ENCODE measurements at places on chromosomes 2 and 18. TPM values are rescaled to one million over a fixed set of nuclear protein-coding genes. Genes with fewer than 3 reads are reported as not detected.

Gene FHOD3
- total RNA-seq, result 3.0 TPM

Gene IL36RN
- not detected for total RNA-seq

Gene LONRF2
- 1.8 TPM for total RNA-seq

Gene CDH20
- total RNA-seq, result 0.09 TPM

Gene ST6GAL2
- 0.09 TPM for total RNA-seq

Gene TBR1
- not detected for total RNA-seq

Gene GRB14
- total RNA-seq, result 6.9 TPM

Gene TMEM200C
- total RNA-seq, result 0.33 TPM

Gene SERPINB11
- total RNA-seq, result not detected

Gene LDLRAD4
- 0.54 TPM for total RNA-seq

Gene ASAP2
- total RNA-seq, result 37.1 TPM

Gene ZNF892
- 4.9 TPM for total RNA-seq

Gene ADAM23
- total RNA-seq, result 7.8 TPM

Gene MPP4
- total RNA-seq, result 4.0 TPM

Gene LDAH
- total RNA-seq, result 7.4 TPM

Gene ANKRD53
- total RNA-seq, result 6.5 TPM

Gene HEATR5B
- 20.6 TPM for total RNA-seq

Gene NT5DC4
- total RNA-seq, result not detected

Gene CYP27A1
- 10.5 TPM for total RNA-seq

Gene LIPG
- 3.2 TPM for total RNA-seq

Gene TTC31
- 10.4 TPM for total RNA-seq

Gene ABCG5
- total RNA-seq, result not detected

Gene RIT2
- not detected for total RNA-seq

Gene RAD51AP2
- not detected for total RNA-seq

Gene COLEC12
- total RNA-seq, result 109 TPM

Gene GRHL1
- 1.3 TPM for total RNA-seq

Gene SESTD1
- total RNA-seq, result 62.3 TPM

Gene SPDYA
- total RNA-seq, result 6.5 TPM

Gene TLX2
- total RNA-seq, result not detected

Gene MTLN
- 38.6 TPM for total RNA-seq

Gene CFAP221
- total RNA-seq, result not detected

Data from fibroblast of the aortic adventitia (primary cell).